ENCODE measurements at places on chromosomes 1 and 21. TPM values are rescaled to one million over a fixed set of nuclear protein-coding genes. Genes with fewer than 3 reads are reported as not detected.
A peak's percentile ranks its signal among the peaks of the same experiment; 100 is the strongest.

SLC9C2 gene
- not detected for total RNA-seq

E2F2 gene
- total RNA-seq: 15.5 TPM

SLAMF6 gene
- total RNA-seq: 17.7 TPM

ITGB2 gene
- total RNA-seq: 448 TPM

F13B gene
- total RNA-seq: not detected

CLDN17 gene
- total RNA-seq: not detected

- no peak for DNase-seq
Observed at GRCh38 chr1:5915587-5916571, 76.3 kb downstream of the NPHP4 start.

DNA sequence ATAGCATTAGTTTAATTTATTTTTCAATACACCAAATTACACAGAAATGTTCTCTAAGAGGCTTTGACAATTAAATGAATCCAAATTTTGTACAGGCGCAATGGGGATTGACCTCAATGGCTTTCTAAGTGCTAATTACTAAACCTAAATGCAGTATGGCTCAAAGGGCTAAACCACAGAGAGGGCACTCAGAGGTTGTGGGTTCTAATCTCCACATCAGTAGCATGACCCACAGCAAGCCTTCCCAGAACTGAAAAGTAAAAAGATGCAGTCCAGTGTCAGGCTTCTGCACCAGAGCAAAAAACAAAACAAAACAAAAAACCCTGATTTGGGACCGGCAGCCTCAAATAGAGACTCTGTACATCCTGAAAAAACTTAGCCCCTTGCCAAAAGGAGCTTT, 579.2 kb upstream of the PKN2 start:
- DNase-seq: no peak

GRCh38 chr1:236854605-236854983, 59.5 kb downstream of the MTR start:
- no peak for DNase-seq

DNA sequence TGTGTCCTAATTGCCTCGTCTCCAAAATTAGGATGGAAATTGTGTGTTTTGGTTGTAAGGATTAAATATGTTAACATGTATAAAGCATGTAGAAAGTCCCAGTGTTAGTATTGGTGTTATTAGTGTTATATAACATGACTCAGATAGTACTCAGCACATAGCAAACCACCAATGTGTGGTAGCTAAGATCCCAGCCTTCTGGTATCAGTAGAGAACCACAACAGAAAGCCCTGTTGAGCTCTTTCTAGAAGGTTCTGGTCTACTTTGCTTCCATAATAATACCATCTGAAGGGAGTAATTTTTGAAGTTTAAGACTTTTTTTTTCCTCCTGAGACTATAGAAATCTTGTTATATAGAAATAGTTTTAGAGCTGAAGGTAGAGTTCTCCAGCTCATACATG, 259.3 kb upstream of the SGIP1 start:
- DNase-seq: peak; percentile 65

DNA sequence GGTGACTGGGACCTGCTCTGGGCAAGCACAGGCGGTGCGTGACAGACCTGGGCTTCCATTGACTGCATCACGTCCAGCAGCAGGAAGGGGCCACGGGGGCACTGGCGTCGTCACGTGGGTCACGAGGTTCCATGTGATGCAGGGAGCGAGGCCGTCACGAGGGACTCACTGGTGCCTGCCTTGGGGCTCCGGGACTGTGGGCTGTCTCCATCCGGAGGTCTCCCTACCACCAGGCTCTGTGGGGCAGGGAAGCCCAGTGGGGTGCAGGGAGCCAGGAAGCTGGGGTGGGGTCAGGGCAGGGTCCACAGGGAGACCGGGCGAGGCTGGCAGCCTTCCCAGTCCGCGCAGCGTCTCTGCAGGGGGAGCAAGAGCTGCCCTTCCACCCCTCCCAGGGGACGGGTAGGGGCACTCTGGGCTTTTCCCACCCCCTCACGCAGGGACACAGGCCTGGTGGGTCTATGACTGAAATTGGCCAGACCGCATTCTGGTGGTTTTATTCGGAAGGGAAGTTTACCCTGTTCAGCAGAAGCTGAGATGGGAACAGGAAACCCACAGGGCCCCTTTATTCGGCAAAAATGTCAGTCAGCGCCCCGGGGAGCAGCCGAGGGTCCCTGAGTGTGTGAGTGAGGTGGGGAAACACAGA, 416 bp upstream of the TNFRSF14 start:
- DNase-seq: peak; percentile 89

Measured in natural killer cell treated with Interleukin-12 subunit alpha and Interleukin-12 subunit beta and Interleukin-15 and Interleukin-18, amount 100 ng/mL, for 72 hours (primary cell).